ENCODE measurements at places on chromosomes 16 and 17.
A peak's percentile ranks its signal among the peaks of the same experiment; 100 is the strongest.

DNA sequence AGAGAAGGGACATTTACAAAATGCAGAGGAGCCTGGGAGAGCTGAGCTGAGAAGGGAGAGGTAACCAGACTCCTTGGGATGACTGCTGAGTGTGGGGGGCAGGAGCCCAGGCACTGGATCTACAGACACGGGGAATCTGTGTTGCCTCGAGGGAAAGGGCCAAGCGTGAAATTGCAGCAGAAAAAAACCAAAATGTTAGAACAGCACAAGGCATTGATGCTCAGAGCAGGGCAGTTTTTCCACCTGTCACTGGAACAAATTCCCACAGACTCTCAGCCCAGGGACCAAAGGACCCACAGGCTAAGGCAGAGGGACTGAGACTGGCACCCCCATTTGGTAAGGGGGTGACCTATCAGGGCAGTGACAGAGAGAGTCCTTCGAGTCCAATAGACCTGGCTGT is 2.0 kb downstream of the PITPNM3 start:
- no peak for DNase-seq

DNA sequence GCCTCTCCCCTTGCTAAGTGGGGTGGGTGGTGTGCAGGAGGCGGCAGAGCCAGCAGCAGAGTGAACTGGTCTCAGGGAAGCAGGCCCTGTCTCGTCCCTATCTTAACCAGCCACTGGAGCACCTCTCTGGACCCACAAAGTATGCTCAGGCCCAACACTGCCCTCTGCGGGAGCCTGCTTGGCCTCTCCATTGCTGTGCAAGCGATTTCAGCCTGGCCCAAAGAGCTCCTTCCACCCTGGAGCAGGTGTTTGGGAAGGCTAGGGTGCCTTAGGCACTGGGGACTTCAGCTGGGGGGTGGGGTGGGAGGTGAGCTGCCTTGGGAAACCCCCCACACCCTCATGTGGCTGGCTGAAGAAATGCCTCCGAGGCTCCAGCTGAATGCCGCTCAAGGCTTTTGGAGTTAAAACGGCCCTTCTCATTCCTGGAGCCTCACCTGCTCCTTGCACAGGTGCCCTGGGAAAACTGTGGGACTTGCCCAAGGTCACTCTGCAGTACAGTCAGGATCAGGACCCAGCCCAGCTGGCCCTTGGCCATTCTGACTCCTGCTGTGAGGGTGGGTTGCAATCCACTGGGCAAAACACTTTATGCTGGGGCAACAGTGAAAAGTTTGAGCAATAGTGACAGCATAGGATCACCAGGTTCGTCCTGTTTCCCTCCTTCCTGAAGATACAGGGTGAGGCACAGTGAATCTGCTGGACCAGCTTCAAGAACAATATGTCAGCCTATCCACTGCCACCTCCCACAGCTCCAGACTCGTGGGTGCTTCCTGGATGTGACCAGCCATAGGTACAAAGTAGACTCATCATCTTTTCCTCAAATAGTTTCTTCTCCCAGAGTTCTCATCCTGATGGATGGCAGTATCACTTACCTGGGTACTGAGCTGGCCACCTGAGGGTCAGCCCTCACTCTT is 5.9 kb upstream of the UBE2O start:
- DNase-seq, result peak; percentile 68

DNA sequence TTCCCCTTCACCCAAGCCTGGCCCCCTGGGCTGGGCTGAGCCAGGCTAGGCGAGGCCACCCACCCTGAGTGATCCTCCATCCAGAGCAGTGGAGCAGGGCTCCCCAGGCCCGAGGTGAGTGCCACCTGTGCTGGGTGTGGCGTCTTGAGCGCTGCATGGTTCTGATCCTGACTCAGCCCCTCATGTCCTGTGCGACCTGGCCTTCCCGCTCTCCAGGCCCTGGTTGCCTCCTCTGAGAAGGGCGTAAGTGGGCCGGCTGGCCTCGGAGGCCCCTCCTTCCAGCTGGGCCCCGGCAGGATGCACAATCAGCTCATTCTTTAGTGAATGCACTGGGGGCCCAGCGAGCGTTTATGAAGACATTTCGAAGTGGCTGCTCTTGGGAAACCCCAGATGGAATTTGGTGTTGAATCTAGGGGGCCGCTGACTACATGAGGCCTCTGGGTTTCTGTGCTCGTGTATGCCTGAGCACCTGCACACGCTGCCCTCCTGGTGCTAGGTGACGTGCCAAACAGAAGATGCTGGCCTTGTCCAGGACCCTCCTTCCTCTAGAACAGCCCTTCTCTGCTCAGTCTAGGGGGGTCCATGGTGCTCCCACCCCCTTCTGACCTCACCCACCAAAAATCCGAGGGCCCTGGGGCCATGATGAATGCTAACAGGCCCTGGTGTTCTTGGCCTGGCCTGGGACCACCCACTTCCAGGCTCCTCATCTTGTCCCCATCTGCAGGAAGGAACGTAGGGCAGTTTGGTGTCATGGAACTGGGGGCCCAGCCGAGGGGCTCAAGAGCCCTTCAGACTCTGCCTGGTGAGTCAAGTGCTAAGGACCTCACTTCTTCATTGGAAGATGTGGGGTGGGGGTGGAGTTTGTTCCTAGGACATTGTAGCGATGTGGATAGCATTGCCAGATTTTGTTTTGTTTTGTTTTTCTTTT is 3.6 kb upstream of the TMEM92 start:
- DNase-seq, result no peak

DNA sequence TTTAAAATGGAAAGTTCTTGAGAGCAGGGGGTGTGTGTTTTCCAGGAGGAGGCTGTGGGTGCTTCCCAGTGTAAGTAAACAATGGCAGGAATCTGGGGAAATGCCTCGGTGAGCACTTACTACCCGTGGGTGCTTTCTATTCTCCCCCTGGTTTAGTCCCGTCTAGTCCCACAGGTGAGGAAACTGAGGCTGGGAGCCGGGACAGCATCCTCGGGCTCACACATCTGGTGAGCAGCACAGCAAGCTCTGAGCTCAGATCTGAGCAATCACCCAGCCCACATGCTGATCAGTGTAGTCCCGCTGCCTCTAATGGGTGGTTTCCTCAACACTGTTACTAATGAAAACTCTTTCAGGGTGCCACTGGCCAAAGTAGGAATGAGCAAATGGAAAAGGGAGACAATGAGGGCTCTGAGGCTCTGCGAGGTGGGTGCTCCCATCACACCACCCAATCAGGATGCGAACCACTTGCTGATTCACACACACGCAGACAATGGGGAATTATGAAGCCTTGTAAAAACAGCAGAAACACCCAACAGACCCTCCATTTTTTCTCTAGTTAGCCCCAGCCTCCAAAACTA is 202.6 kb downstream of the PARN start:
- DNase-seq, result no peak

GRCh38 chr17:3647769-3648555 is 11.4 kb downstream of the CTNS start:
- peak; percentile 55 for DNase-seq

DNA sequence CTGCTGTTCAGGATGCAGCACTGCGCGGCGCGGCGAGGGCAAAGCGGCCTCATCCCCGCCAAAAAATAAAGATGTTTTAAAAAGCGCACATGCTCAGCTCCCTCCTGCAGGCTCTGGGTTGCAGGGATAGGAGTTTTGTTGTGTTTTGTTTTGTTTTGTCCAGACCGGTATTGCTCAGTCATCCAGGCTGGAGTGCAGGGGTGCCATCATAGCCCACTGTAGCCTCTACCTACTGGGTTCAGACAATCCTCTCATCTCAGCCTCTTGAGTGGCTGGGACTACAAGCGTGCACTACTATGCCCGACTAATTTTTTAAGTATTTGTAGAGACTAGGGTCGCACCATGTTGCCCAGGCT is 636 bp downstream of the WWOX start:
- no peak for DNase-seq

DNA sequence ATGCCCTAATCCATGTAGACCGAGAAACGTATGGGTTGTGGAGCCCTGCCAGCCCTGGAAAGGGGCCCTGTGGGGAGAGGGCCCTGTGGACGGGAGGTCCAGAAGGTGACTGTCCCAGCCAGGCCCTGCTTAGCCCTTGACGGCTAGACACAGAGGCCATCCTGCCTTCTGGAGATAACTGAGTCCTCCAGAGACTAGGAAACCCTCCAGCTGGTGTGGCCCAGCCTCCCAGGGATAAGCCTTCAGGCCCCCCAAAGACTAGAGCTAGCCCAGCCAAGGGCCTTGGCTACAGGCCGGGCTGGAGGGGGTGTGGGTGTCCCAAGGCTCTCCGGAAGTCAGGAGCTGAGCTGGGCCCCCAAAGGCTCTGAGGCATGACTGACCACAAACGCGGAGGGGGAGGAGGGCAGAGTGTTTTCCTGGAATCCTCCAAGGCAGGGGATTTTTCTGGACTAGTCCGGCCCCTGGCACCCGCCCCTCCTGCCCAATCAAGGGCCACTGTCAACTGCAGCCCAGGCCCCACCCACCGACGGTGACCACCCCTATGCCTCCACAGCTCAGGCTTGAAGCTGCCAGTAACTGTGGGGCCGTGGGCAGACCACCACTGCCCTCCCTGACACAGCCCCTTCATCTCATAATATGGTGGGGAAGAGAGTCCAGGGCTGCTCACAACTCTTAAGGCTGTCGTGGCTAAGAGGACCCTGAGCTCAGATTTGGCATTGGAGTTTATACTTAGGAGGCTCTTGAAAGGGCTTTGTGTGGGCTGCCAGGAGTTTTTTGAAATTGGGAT is 885 bp upstream of the VASN start:
- DNase-seq, result no peak

DNA sequence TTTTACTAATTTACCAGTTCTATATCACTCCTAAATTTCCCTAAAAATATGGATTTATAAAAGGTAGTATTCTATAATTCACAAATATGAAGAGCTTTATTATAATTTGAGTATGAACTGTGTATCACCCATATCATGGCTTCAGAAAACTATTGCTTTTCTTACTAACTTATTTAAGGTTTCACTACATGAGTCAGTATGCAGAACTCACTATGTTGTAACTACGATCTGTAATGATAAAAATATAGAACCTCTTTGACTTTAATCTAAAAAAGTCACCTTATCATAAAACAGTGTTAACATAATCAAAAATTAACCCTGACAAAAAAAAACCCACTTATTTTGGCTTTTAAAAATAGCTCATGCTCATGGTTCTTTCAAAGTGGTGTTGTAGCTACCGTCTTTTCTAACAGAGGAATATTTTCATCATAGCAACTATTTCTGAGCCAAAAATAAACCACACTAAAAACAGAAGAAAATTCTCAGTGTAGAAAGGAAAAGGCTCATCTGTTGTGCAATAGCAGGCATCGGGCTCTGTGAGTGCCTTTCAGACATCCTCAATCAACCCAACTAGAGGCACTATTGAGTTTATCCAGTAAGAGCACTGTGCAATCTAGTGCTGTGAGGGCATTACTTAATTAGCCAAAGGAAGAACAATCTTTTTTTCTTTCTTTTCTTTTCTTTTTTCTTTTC is 42.1 kb downstream of the ITGAM start:
- DNase-seq, result no peak

GRCh38 chr17:19343671-19344151 is 18.8 kb downstream of the B9D1 start:
- DNase-seq, result no peak

- DNase-seq, result no peak
These were observed 172.5 kb downstream of the HS3ST3A1 start for GRCh38 chr17:13429201-13429600.

GRCh38 chr16:11674818-11675560 is 6.7 kb downstream of the SNN start:
- DNase-seq, result peak; percentile 31

GRCh38 chr17:43701318-43701743 is 39.6 kb upstream of the MEOX1 start:
- DNase-seq, result peak; percentile 34

DNA sequence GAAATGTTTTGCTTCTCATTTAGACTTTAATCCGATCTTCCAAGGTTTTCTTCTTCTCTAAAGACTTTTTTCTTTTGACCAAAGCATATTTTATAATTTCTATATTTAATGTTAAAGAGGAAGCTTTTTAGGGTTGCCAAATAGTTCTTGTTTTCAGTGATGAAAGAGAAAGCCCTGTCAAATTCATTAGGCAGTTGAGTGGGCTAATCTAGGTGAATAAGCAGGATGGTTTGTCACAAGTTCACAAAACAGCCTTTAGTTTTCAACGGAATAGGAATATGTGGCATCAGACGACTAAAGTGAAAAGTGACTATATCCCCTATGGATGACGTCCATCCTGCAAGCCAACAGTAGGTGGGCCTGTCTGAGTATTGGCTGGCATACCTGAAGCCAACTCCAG is 118.8 kb downstream of the NLK start:
- DNase-seq, result no peak

DNA sequence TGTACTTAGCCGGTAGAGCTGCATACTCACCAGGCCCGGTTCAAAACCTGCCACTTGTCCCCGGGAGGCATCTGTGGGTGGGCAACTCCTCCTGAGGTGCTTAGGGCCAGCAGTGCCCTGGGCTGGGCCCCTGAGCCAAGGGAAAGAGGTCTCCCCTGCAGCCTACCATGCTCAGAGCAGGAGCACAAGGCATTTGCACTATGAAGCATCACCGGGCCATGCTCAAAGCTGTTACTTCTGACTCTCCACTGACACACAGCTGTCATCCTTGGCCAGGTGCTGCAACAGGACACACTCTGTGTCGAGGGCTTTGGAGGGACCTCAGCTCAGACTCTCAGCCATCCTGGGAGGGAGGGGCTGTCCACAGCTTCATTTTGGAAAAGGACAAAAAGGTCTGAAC is 37.2 kb downstream of the SLC38A8 start:
- DNase-seq, result no peak

GRCh38 chr16:14652726-14653125 is 20.0 kb downstream of the BFAR start:
- no peak for DNase-seq

DNA sequence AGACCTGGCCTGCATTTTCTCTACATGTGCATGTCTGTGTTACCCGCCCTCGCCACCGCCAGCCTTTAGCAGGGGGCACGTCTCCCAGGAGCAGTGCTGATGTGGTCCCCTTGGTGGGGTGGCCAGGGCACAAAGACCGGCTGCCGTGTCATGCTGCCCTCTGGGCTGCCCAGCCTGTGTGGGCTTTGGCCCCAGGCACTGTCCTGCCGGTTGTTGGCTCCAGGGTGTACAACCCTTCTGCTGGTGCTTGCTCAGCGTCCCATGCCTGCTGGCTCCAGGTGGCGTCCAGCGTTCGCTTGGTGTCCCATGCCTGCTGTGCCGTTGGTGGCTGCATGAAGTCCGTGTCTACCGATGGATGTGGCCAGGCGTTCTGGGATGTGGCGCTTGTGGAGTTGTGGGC is 4.1 kb downstream of the BAIAP2 start:
- no peak for DNase-seq
